WTC11 (cell line): ENCODE measurements at places on chromosomes 2 and 18. TPM values are rescaled to one million over a fixed set of nuclear protein-coding genes. Genes with fewer than 3 reads are reported as not detected.

The BOLL gene
- total RNA-seq: 0.13 to 0.14 TPM in 2 of 3 replicates, not detected in the other

The IL1R2 gene
- total RNA-seq: 0.22 TPM in 1 of 3 replicates, not detected in the others

The FNDC4 gene
- total RNA-seq: 12.5 to 14.1 TPM (median 13.0 TPM) in 3 replicates

The SCYGR4 gene
- total RNA-seq: not detected in 3 replicates

The TMEM18 gene
- 23.9 to 27.4 TPM (median 24.0 TPM) in 3 replicates for total RNA-seq

- H3K27me3 ChIP-seq: peaks cover 37% of the 10 kb centered on the region
- H3K4me1 ChIP-seq: peaks cover 5% of the 10 kb centered on the region
- no peaks in the 10 kb centered on the region for H3K36me3 ChIP-seq
- peak overlapping the region; percentile 84 for H3K4me3 ChIP-seq
- no peak overlapping the region for H3K27ac ChIP-seq
- DNase-seq: no peak
Measured at GRCh38 chr2:174730698-174731018, 33.6 kb downstream of the CHRNA1 start.

- no peak overlapping the region for H3K27ac ChIP-seq
- H3K36me3 ChIP-seq: peaks cover 9% of the 10 kb centered on the region
- peaks cover 4% of the 10 kb centered on the region; the same call in 1 of the 2 replicates for H3K4me1 ChIP-seq
- DNase-seq: peak; percentile 73
Measured at GRCh38 chr2:24164416-24164973, 10.4 kb upstream of the FAM228A start.

DNA sequence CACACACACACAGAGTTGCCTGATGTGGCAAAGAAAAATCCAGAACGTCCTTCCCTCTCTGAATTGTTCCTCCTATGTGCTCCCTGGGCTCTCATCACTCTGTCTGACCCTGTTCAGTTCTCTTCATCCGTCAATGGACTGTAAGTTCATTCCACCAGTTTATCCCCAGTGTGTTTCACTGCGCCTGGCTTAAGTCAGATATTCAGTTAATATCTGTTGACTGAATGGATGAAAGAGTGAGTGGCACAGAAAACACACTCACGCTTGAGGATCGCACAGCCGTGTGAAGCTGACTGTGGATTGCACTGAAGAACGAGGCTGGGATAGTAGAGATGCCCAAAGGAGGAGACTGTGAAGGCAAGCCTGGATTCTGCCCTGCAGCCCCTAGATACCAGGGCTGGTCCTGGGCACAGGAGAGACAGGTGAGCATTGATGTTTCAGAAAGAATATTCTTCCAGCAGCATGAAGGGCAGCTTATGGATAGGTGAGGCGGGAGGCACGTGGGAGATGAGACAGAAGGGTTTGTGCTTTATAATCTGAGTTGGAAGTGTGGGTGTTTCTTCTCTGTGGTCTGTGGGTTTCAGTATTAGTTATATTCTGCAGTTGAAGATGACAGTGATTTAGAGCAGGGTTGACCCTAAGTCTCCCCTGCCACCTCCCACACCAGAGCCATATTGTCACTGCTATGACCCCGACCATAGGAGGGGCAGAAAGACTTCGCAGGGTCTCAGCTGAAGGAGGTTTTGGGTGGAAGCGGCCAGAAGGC lies 129.9 kb downstream of the SOCS6 start:
- no peak for DNase-seq
- no peak overlapping the region for H3K4me3 ChIP-seq
- no peak overlapping the region for H3K27ac ChIP-seq
- no peaks in the 10 kb centered on the region for H3K27me3 ChIP-seq

- H3K4me3 ChIP-seq: no peak overlapping the region
- H3K4me1 ChIP-seq: no peaks in the 10 kb centered on the region
Measured at GRCh38 chr2:69298862-69299261, 88.2 kb downstream of the GFPT1 start.

GRCh38 chr2:237192881-237193280 lies 107.2 kb downstream of the COPS8 start:
- peaks cover 26% of the 10 kb centered on the region for H3K4me1 ChIP-seq
- H3K27ac ChIP-seq: no peak overlapping the region
- peaks cover 11% of the 10 kb centered on the region for H3K36me3 ChIP-seq
- no peak overlapping the region for H3K4me3 ChIP-seq

GRCh38 chr2:236026841-236027240 lies 141.3 kb downstream of the GBX2 start:
- H3K4me1 ChIP-seq: peaks cover 16% of the 10 kb centered on the region
- no peak overlapping the region for H3K27ac ChIP-seq
- H3K27me3 ChIP-seq: no peaks in the 10 kb centered on the region

- H3K36me3 ChIP-seq: no peaks in the 10 kb centered on the region; the same call in 1 of the 2 replicates
- no peak for DNase-seq
- H3K27me3 ChIP-seq: no peaks in the 10 kb centered on the region
- H3K27ac ChIP-seq: no peak overlapping the region
Measured at GRCh38 chr2:178482437-178482836, 2.2 kb downstream of the PLEKHA3 start.
